ENCODE measurements at places on chromosomes 5 and 9.
A peak's percentile ranks its signal among the peaks of the same experiment; 100 is the strongest.

DNA sequence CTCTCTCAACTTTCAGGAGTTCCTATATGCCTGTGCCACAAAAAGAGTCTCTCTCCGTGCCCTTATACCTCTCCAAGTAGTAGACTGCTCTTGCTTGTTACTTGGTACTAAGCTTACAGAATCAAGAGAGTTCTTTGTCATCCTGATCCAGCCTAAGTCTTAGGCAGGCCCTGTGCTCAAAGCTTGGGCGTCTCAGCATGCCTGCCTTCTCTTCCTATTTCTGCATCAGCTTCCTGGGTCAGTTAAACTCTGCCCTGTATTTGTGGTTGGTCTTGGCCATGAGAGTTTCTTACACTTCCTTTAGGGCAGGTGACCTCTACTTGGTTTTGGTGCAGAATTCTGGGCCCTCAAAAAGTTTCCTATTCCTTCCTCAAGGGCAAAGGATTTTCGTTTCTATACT lies 33.0 kb upstream of the UGCG start:
- no peak for DNase-seq

- DNase-seq, result no peak
These were observed 108.3 kb downstream of the FAM174A start for GRCh38 chr5:100643473-100643872.

GRCh38 chr5:173327948-173328843 lies at the start of gene STC2:
Gene STC2 (minus strand): TSS chr5:173328414. CDS start chr5:173328193, 221 bp downstream.
- peak; percentile 72 for DNase-seq

DNA sequence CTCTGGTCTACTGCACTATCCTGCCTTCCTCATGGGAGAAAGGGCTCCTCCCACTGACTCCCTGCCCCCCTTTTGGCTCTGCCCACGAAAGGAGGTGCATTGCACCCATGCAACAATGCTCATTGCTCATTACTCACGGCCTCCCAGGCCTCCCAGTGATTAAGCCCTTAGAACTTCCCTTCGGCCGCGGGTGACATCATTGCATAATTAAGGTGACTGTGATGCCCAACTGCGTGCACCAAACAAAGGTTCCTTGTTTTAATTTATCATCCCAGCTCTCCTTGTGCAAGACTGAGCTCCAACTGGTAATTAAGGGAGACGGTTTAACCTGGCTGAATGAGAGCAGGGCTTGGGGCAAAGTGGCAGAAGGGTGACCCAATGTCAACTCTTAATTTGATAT lies 180.4 kb downstream of the GAS1 start:
- no peak for DNase-seq

DNA sequence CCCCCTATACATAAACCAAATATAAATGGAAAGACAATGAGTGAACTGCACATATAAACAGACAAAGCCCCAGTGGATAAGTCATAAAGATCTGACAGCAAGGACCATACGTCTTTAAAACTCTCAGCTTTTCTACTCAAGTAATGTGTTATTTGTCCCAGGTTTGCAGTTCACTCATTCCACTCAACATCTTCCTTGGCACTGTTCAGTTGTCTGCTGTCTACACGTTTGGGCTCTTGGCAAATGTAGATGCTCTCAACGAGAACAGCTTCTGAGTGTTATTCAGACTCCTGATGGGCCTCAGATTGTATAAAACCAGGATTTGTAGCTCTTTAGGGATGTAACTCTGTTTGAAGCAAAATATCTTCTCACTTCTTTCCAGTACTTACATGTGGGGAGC lies 198.2 kb upstream of the SEMA6A start:
- DNase-seq, result no peak

- DNase-seq, result no peak
These were observed 14.9 kb upstream of the SLC6A3 start for GRCh38 chr5:1460054-1460682.

Data from Panc1 (cell line).